T-helper 2 cell treated with Interferon-gamma antibody and Interleukin-4, amounts not matched to agents 5 μg/mL and 100 μg/mL, for 36 hours (primary cell): ENCODE measurements at places on chromosomes 12 and 14.

DNA sequence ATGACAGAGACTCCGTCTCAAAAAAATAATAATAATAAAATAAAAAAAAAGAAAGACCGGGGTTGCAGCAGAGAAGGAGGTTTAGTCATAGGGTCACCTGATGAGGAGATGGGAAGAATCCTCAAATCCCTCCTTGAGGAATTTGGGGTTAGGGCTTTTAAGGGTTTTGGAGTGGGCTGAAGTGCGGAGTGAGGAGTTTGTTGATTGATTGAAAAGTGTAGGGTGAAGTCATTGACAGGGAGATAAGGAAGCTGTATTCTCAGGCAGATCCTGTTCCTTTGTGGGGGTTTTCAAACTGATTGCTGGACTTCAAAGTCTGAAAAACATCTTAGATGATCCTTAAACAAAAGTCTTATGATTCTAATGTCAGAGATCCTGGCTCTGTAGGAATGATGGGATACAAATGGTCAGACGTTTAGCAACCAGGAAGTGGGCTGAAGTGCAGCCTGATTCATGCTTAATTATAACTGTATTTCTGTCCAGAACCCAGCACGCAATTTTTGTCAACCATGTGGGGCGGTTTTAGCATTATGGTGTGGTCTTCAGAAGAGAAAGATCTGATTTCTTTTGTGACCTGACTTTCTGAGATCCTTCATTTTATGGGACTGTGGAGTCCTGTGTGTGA is 16.0 kb downstream of the FNTB start:
- DNase-seq, result no peak

DNA sequence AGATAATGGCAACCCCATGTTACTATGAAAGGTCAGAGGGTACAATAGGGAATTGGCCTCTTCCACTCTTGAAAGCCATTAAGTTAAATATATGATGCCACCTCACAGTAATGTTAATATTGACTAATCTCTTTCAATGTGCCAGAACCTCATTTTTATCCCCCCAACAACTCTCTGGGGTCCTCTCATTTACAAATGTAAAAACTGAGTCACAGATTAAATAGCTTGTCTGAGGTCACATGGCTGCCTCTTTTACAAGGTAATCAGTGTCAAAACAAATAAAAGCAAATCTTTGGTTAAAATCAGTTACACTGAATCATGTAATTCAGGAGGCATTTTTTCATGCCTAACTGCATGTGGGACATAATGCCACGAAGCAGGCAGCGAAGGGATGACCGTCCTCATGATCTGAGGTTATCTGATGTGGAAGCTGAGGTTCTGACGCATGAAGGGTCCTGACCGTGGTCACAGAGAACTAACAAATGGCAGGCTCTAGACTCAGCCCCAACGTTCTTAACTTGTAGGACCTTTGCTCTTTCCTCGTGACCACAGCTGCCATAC is 78.5 kb downstream of the PTPN21 start:
- DNase-seq, result no peak

DNA sequence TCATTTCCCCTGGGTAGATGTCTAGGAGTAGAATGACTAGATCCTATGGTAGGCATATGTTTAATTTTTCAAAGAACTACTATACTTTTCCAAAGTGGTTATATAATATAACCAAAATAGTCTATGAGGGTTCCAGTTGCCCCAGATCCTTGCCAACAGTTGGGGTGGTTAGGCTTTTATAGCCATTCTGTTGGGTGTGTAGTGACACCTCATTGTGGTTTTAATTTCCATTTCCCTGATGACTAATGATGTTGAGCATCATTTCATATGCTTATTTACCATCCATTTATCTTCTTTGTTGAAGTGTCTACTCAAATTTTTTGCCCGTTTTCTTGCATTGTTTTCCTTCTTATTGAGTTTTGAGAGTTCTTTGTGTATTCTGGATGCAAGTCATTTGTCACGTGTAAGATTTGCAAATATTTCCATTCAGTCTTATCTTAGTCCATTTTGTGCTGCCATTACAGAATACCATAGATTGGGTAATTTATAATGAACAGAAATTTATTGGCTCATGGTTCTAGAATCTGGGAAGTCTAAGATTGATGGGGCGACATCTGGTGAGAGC is 4.7 kb downstream of the SYNE2 start:
- DNase-seq, result peak; percentile 19

DNA sequence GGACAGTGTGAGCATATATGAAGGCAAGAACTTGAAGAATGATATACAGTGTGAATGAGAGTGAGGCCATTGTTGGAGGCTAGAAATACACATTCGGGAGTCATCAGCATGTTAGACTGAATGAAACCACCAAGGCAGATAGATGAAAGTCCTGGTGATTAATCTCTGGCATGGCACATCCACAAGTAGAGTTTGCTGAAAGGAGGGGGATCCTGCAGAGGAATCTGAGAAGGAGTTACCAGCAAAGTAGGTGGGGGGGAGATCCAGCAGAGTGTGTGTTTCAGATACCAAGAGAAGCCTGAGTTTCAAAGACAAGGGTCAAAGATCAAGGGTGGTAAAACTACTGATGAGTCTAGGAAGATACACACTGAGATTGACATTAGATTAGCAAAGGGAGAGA is 426.7 kb upstream of the DCN start:
- no peak for DNase-seq

- no peak for DNase-seq
These were observed 60.1 kb downstream of the SUSD6 start for GRCh38 chr14:69671365-69672030.

GRCh38 chr14:94965551-94966313 is 191.6 kb downstream of the DICER1 start:
- DNase-seq, result no peak

GRCh38 chr14:101717663-101718490 is 43.6 kb upstream of the PPP2R5C start:
- DNase-seq, result no peak

DNA sequence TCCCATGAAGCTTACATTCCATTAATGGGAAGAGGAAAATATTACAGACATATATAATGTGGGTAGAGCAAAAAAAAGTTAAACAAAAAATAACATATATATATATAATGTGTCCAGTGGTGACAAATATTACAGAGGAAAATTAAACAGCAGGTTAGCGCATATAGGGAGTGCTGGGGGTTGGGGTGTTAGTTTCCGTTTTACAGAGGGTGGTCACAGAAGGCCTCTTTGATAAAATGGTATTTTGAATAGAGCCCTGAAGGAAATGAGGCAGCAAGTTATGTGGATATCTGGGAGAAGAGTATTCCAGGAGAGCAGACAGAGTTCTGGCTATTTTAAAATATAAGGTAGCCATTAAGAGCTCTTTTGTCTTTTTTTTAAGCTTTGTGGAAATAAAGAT is 73.2 kb downstream of the DCAF5 start:
- no peak for DNase-seq
